ENCODE measurements at places on chromosomes 1 and 21.

GRCh38 chr1:156488566-156489165 is 11.9 kb downstream of the MEF2D start:
- DNase-seq = no peak

DNA sequence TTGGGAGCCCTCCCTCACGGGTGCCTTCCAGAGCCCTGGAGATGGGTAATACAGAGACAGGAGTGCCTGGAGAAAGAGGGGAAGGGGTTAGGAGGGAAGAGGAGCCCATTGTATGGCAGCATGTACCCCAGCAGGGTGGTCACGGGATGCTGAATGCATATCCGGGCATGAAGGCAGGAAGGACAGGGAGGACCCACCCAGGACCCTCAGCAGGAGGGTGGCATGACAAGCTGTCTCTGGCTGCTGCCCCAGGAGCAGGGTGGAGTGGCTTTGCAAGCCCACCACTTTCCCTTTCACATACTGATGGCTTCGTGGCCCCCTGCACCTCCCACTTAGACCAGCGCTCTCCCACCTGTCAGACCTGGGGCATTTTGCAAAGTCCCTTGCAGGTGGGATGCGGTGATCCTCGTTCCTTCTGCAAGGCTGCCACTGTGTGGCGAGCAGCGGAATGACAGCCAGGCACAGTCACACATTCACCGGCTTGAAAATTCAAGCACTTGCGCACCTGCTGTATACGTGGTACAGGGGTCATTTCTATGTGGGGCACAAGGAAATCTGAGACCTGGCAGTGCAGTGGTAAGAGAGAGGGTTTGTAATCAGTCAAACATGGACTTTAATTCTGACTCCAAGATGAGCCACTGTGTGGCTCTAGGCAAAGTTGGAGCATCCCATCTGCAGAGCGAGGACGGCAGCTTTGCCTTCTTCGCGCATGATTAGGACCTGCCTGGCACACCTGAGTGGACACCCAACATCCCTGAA is 53.2 kb upstream of the TMEM51 start:
- DNase-seq = peak; percentile 54

GRCh38 chr1:89166705-89167104 is 9.1 kb downstream of the GBP7 start:
- no peak for DNase-seq

- no peak for DNase-seq
Measured at GRCh38 chr1:32742199-32742947, 39.8 kb upstream of the SYNC start.

- DNase-seq = no peak
Measured at GRCh38 chr1:171421413-171422020, 63.8 kb upstream of the PRRC2C start.

DNA sequence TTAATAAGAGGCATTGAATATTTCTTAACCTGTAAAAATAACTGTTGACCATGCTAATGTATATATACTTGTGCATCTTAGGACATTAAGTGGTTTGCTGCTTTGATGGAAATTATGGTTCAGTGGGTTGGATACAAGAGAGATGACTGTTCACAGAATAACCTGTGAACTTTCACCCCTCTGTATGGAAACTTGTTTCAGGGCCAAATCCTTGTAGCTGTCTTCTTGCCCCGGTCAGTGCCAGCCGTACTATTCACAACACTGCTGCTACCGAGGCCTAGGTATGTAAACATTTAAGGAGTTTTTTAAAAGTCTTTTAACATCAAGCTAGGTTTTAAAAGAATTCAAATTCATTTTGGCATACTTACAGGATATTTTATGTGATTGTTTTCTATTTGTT is 16.1 kb downstream of the DONSON start:
- no peak for DNase-seq

GRCh38 chr1:152515434-152515783 is 1.1 kb downstream of the CRCT1 start:
- DNase-seq = no peak

DNA sequence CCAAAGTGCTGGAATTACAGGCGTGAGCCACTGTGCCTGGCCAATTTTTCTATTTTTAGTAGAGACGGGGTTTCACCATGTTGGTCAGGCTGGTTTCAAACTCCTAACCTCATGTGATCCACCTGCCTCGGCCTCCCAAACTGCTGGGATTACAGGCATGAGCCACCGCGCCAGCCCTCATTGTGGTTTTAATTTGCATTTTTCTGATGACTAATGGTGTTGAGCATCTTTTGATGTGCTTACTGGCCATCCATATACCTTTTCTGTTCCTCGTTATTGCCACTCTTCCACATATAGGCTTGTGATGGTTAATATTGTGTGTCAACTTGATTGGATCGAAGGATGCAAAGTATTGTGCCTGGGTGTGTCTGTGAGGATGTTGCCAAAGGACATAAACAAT is 17.4 kb upstream of the ENAH start:
- DNase-seq = no peak

- DNase-seq = no peak
Measured at GRCh38 chr21:36210779-36211659, 54.4 kb downstream of the DOP1B start.

- DNase-seq = no peak
Measured at GRCh38 chr1:75712306-75712705, 12.2 kb upstream of the ACADM start.

DNA sequence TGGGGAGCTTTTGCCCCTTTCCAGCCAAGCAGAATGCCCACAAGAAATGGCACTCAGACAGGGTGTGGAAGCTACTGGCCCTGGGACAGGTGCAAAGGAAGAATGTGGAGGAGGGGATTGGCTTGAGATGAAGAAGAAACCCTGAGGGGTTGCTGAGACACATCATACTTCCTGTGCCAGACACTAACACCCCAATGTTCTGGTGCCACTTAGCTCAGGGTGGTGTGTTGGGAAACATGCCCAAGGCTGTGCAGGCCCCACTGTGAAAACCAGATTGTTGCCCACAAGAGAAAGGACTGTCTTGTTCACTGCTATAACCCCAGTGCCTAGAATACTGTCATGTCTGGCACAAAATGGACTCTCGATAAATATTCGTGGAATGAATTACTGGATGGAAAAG is 9.9 kb upstream of the PAQR6 start:
- no peak for DNase-seq

GRCh38 chr1:29282924-29283803 is 46.8 kb downstream of the PTPRU start:
- DNase-seq = no peak

DNA sequence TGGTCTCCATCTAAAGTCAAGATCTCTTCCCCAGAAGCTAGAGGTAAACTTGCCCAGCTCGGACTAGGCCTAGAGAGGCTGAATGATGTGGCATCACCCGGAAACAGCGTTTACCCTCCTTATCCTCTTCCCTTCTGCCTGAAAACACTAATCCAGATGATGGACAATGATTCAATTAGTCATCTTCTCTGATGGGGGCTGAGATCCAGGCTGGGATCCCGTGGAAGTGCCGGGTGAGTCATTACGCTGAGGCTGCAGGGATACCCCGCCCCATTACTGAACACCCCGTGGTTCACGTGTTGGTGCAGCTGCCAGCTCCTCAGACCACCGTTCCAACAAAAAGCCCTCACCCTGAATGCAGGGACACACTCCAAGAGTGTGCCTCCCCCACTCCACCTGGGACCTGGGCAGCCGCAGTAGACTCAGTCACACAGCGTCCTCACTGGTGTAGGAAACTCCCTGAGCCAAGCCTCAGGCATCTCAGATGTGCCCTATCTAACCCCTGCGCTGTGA is 2.0 kb downstream of the S100A6 start:
- DNase-seq = no peak

- DNase-seq = no peak
Measured at GRCh38 chr1:23215751-23216449, 1.4 kb downstream of the HTR1D start.

DNA sequence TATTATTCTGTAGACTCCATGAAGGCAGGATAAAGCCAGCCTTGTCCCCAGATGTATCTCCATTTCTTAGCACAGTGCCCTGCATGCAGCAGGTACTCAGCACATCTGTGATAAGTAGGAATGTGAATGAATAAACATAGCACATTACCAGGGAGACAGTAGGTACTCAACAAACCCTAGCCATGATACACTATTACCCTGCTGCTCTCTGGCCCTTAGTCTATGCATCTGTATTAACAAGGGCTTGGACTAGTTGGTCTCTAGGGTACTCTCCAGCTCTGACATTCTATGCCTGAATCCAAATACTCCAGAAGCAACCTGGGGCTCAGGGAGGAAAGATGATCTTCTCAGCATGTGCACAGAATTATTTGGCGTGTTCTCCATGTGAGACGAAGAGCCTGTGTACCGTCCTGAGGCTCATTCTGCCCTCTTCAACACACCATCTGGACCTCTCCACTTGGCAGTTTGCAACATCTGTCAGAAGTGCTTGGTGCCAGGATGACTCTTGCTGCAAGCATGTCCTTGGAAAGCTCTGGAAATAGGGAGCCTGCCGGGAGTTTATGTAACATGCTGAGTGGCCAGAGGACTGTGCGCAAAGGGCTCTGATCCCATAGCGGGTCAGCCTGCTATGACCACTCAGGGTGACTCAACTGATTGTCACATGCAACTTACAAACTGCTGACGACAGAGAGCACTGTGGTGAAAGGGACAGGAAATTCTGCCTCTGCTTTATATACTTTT is 228.2 kb upstream of the USP24 start:
- no peak for DNase-seq

DNA sequence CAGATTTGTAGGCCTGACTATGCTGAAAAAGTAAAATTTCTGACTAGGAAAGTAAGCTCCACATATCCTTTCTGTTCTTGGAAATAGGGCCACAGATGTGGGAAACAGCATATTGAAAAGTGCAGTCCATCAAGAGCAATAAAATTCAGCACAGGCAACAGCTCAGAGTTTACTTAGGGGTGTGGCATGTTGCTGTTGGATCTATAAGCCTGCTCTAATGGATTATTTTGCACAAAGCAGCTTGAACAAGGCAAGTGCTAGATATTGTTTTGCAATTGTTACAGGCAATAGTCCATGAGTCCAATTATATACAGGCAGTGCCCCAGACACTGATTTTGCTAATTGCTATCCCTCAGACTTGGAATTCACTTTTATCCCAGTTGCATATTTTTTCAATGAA is 289.8 kb upstream of the SNX7 start:
- no peak for DNase-seq

DNA sequence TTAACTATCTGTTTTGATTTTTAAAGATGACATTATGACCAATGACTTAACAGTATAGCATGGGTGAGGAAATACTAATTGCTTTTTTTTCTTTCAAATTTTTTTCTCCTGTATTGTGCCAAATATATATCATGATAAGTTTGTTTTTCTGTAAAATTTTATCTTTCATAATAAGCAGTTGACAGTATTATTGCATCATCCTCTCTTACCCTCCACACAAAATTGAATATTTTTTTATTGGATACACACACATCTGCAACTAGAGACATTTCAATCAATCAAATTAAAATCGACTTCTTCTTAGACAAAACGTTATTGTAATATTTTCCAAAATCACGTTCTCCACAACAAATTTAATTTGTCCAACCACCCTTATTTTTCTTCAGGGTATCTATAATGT is 330.4 kb upstream of the BRINP3 start:
- DNase-seq = no peak

DNA sequence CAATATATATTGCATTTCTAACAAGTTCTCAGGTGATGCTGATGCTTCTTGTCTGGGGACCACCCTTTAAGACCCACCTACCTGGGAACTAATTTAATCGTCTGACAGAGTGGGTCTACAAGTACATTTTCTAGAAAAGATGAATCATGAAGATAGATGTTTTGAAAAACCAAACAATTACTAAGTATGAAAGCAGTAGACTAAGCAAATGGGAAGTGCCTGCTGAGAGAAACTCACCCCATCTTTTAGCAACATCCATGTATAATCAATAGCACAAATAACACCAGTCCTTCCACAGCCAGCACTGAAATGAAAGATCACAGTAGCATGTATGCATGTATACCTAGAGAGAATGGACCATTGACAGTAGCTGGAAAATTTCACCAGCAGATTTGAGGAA is 17.3 kb downstream of the PTPN22 start:
- no peak for DNase-seq

DNA sequence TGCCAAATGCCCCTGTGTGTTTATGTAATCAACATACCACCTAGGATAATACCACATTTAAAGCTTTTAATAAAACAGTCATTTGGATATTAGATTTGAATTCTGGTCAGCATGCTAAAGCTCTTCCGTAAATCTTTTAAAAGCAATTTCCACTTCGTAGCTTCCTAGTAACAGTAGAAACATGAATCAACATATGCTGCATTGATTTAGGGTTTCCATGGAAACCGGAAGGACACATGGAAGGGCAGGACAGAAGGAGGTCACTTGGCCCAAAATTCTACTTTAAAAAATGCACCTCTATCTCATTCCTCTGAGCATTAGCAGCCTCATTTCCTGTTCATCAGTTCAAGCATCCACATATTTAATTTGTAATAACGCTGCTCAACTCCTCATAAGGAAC is 8.1 kb downstream of the RGS8 start:
- no peak for DNase-seq

DNA sequence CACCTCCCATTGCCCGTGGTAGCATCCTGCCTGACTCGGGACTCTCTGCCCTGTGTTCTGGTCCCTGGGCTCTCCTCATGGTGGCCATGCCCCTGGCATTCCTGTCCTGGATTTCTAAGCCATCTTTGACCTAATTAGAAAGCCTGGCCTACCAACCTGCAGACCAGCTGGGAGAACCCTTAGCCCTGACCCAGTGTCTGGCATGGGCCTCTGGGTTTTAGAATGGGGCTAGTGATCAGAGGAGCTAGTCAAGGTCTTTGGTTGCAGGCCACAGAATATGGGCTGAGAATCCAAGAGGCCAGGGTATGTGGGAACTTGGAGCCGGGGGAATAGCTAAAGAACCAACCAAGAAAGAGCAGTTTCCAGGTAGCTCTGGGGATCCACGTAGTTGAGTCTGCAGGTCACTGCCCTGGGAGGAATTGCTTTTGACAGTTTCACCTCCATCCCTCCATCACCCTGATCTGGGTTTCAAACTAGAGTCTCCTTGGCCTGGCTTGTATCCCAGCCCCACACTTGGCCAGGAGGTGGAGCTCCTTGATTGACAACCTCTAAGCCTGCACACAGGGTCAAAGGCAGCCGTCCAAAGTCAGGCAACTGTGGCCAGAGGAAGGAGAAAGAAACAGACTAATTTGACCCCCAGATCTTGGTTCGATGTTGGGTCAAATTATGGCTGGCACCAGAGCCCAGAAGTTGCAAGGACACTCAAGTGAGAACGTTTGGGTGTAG is 54.7 kb upstream of the ABCG1 start:
- no peak for DNase-seq

DNA sequence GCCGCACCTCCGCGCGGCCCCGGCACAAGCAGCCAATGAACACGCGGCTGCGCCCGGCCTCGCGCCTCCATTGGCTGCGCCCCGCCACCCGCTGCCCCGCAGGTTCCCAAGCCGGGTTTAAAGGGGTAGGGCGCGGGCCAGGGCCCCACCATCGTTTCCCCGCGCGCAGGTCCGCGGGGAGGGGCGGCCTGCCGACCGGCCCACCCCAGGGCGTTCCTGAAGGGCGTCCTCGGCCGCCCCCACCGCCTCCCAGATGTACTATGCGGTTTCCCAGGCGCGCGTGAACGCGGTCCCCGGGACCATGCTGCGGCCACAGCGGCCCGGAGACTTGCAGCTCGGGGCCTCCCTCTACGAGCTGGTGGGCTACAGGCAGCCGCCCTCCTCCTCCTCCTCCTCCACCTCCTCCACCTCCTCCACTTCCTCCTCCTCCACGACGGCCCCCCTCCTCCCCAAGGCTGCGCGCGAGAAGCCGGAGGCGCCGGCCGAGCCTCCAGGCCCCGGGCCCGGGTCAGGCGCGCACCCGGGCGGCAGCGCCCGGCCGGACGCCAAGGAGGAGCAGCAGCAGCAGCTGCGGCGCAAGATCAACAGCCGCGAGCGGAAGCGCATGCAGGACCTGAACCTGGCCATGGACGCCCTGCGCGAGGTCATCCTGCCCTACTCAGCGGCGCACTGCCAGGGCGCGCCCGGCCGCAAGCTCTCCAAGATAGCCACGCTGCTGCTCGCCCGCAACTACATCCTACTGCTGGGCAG is at the start of gene OLIG1:
Gene OLIG1, plus strand, starts transcription at position 148 of the 750 bp plus-strand sequence. Its CDS starts 106 bp downstream, at position 254.
- peak; percentile 41 for DNase-seq

All from NCI-H1930 (cell line).